ENCODE measurements at places on chromosomes 5 and 9.
A peak's percentile ranks its signal among the peaks of the same experiment; 100 is the strongest.

DNA sequence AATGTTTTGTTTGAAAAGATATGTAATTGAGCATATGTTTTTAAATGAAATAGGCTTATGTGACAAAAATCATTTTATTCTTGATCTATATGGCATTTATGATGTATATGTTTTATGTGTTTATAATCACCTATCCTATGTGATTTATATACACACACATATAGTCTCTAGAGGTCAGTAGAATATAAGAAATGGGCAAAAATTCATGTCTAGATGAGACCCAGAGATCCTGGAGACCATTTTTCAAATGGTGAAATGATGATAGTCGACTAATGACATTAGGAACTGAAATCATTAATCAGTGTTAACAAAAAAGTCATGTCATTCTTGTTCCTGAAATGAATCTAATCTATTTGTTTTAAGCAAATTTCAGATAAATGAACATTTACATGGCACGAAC, 709.2 kb upstream of the WWC1 start:
- no peak for DNase-seq

DNA sequence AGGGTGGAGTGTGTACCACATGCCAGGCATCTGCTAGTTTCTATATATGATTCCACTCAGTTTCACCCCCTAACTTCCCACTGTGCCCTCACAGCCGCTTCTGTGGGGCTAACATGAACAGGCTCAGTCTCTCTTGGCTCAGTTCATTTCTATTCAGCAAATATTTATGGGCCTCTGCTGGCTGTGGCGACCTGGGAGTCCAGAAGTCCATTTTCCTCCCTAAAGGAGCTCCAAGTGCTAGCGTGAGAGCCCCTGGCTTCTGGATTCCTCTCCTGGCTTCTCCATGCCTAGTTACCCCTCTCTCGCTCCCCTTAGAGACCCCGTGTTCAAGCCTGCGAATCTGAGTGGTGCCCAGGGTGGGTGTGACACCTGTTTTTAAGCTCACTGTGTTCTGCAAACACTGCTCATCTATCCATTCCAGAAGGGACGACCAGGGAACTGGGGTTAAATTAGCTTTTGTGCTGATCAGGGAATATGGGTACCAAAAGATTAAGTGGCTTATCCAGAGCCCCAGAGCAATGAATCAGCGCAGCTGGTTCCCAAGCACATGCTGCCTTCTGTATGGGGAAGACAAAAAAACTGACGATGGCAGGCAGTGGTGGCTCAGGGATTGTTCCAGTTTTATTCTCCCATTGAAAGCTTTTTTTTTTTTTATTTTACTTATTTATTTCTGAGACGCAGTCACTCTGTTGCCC, 57.6 kb downstream of the HMCN2 start:
- DNase-seq, result no peak

DNA sequence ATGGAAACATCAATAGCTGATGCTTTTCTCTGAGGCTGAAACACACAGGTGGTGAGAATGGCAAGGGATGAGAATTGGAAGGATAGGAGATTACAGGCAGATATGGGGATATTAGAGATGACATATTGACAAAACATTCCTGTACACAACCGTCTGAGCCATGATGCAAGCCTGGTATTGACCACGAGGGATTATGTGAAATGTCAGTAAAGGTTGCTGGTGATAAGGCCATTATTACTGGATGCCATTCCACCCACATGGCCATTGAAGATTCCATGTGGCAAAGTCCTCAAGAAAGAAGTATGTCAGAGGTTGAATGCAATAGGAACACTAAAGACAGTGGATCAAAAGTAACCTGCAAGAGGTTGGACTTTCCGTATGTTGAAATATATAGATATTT, 15.7 kb downstream of the GRAMD2B start:
- DNase-seq, result no peak

GRCh38 chr5:86623785-86624483, 6.2 kb downstream of the COX7C start:
- peak; percentile 38 for DNase-seq

DNA sequence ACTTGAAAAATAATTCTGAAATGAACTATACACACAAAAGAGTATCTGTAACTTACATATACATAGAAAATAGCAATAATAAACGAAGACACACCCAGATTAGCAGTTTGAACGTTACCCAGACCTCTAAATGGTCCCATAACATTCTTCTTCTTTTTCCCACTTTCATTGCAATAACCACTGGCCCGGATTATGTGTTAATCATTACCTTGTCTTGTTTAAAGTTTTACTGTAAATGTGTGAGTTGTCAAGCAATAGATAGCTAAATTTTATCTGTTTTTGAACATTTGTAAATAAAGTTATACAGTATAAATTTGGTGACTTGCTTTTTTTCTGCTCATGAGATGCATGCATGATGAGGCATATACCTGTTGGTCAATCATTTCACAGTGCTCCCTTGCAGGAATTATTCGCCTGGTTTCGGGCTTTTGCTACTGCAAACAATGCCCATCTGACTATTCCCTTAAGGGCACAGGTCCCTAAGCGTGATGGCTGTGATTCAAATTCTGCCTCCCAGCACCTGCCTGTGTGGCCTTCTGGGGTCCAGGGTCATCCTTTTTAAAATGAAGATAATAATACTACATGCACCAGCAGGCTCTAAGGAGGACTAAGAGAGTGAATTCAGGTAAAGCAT, 66.1 kb downstream of the GADD45G start:
- DNase-seq, result no peak

GRCh38 chr9:105289305-105289704, 44.9 kb downstream of the SLC44A1 start:
- no peak for DNase-seq

GRCh38 chr5:179164331-179165311, 104.4 kb downstream of the ZNF354C start:
- no peak for DNase-seq

- DNase-seq, result no peak
Measured at GRCh38 chr5:3365501-3366215, 230.0 kb upstream of the IRX1 start.

DNA sequence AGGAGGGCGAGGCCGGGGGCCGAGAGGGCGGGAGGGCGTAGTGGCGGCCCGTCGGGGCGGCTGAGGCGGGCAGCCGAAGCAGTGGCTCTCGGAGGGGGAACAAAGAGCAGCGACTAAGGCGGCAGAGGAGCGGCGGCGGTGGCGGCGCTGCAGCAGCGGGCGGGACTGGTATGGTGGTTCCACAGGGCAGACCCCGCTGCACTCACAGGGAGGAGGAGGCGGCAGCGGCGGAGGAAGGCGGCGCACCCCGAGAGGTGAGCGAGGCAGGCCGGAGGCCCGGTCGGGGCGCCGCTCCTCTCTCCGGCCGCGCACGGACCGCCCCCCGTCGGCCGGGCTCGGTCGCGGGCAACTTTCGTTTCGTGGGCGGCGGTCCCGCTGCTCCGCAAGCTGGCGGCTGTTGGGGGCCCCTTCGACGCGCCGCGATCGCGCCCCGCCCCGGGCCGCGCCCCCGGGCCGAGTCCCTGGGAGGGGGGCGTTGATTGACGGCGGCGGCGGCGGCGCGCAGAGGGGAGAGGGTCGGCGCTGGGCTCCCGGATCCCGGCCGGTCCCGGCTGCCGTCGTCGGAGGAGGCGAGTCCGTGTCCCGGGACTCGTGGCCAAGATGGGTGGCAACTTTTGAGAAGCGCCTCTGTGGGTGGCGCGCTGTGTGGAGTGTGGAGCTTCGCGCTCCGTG, 467 bp downstream of the CNOT6 start:
- DNase-seq, result no peak

DNA sequence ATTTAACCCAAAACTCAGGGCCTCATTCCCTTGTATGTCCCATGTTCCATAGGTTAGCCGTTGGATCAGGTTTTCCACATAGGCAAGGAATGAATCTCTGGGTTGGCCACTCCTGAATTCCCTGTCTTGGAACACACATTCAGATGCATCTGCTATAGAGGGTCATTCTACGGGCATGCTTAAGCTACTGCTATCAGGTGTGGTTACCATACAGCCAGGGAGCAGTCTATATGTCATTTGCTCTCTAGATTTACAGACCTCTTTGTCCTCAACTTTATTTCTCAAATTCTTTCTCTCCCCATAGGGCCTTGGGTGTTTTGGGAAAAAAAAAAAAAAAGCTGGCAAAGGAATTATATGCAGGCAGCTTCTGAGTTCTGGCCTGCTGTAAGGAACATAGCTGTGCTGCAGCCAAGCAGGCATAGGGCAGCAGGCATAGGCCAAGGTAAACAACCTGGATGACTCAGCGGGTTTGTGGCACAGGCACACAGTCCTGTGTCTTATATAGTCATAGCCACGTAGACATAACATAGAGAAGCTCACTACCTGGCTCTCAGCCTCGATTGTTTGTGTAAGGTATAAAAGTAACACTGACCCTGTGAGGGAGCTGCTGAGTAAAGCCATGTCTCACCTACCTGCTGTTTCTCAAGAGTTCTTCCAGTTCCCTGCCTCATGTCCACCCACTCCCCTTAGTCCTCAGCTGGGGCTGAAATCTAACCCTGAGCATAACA, 141.5 kb downstream of the OSTF1 start:
- DNase-seq, result no peak

DNA sequence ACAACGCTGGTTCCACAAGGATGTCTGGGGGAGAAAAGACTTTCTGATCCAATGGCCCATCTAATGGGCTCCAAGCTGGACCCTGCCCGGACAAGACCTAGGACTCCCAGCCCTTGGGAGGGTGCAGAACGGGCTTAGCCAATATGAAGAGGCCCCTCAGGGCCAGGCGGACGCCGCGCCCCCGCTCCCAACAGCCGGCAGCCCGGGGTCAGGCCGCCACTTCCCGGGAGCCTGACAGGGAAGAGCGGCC, 493 bp downstream of the P4HA2 start:
- DNase-seq, result no peak

Data from AML-193 (cell line).